ENCODE measurements at places on chromosomes 11 and 22. TPM values are rescaled to one million over a fixed set of nuclear protein-coding genes. Genes with fewer than 3 reads are reported as not detected.

DNA sequence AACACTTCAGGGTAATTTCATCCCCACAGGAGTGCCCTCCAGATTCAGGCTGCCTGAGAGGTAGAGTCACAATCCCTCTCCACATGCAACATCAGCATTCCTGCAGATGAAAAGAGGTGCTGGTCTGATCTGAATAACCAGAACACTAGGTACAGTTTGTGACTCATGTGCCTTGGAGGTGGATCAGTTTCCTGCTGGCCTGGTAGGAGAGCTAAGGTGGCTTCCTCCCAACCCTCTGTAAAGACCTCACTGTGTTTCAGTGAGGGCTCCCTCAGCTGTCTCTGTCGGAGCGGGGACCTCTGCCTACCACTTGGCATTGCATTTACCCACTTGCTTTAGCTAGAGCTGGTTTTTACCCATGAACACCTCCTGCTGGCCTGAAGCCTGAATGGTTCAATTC lies 7.6 kb downstream of the OR9G1 start:
- DNase-seq: no peak

DNA sequence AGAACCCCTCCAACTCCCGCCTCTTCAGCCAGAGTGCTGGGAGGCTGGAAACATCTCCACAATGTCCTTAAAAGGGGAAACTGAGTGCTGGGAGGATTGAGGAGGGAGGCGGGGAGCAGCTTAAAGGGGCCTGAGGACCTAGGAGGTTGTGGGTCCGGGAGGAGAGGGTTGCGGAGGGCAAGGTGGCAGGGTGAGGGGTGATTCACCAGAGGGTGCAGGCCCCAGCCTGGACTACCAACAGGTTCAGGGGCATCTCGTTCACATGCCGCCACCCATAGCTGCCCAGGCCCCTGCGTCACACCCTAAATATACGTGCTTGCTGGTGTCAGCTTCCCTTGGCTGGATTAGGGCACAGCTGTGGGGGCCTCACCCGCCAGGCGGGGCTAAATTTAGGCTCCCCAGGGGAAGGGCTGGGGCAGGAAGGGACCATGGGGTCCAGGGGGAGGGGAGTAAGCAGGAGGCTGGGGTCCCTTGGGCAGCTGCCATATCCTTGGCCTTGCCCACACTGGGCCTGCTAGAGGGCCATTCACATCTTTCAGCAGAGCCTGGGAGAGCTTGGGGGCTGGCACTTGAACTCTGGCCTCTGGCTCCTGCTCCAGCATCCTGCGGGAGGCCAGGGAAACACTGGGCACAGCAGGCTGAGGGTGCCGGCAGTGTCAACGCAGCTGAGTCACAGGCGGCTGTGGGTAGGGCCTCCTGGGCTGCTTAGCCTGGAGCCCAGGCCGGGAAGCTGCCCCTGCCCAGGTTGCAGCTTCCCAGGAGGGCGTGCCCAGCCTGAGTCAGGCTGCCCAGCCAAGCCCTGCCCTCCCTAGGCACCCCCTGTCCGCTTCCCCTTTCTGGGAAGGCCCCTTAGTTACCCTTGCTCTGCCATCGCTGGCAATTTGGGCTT lies 1.3 kb downstream of the EHBP1L1 start:
- peak; percentile 85 for DNase-seq

DNA sequence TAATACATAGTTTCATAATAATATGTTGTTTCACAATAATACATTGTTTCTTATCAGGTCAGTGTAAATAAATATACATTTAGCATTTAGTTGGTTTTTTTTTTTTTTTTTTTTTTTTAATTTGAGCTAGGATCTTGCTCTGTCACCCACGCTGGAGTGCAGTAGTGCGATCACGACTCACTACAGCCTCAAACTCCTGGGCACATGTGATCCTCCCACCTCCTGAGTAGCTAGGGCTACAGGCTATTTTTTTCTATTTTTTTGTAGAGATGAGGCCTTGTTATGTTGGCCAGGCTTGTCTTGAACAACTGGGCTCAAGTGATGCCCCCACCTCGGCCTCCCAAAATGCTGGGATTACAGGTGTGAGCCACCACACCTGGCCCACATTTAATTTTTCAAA lies 43.5 kb downstream of the MIAT start:
- no peak for DNase-seq

GRCh38 chr11:27710536-27710935 lies 10.3 kb upstream of the BDNF start:
- DNase-seq: no peak

- DNase-seq: peak; percentile 68
Observed at GRCh38 chr11:65381716-65382032, 772 bp downstream of the SLC25A45 start.

Gene MS4A6E
- not detected for total RNA-seq
